T-cell (primary cell): ENCODE measurements at places on chromosomes 1 and 21.
A peak's percentile ranks its signal among the peaks of the same experiment; 100 is the strongest.

- DNase-seq: peak; percentile 22
Measured at GRCh38 chr1:50333595-50333974, 89.7 kb downstream of the DMRTA2 start.

- no peak for DNase-seq
Measured at GRCh38 chr1:27593678-27594563, 10.0 kb downstream of the AHDC1 start.

GRCh38 chr1:177239792-177240191 lies 69.0 kb downstream of the BRINP2 start:
- DNase-seq: no peak

DNA sequence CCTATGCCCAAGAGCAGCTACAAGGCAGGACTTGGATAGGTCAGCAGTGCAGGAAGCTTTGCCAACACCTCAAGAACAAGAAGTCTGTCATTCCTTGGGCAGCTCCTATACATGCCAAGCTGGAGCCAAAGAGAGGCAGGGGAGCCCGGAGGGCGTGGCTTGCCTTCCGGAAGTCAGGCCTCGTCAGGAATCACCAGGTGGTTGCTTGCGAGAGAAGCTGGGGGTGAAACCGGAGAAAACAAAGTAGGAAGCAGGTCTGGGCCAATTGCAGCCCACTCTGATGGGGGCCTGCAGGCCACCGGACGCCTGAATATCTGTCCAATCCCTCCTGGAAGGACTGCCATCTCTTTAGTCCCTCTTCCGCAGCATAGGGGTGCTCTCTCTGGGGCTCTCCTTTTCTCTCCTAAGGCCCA lies 794 bp upstream of the FAM76A start:
- DNase-seq: no peak

GRCh38 chr21:32698971-32699693 lies 28.7 kb downstream of the SYNJ1 start:
- no peak for DNase-seq

- no peak for DNase-seq
Measured at GRCh38 chr1:184033711-184034167, 3.8 kb downstream of the COLGALT2 start.
